ENCODE measurements at places on chromosomes 1 and 21.
A peak's percentile ranks its signal among the peaks of the same experiment; 100 is the strongest.

DNA sequence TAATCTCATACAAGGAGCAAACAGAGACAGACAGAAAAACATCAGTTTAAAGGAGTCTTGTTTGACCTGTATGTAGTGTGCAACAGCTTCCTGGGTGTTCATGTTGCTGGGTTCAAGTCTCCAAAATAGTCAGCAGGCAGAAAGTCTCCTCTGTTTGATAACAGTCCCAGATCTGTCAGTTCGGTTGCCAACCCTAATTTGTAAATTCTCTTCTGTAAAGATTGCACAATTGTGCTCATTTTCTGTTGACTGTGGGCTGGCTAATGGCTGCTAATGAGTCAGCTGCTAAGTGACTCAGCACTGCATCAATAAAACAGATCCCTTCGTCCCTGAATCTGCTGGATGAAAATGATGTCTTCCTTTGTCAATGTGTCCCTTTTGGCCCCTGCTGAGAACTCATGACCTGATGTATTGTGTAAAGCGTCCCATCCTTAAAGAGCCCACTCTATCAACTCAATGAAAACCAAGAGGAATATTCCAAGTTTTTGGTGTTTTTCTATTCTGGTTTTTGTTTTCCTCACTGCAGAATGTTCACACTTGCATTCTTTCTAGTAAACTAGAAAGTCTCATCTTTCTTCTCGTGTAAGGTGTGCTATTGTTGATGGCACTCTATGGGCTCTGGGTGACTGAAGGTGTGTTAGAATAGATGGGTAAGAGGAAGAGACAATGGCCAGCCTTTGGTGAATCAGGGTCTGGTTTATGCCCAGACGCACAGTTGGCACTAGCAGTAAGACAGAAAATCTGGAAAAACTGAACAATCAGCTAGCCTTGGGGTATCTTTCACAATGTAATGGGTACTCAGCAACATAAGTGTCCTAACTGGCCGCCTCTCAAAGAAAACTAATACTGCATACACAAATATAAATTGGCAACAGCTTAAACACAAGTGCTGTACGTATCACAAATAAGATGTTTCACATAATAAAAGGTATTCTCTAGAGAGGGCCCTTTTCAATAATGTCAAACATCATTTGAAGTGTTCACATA, 75.1 kb upstream of the SIPA1L2 start:
- no peak for DNase-seq

DNA sequence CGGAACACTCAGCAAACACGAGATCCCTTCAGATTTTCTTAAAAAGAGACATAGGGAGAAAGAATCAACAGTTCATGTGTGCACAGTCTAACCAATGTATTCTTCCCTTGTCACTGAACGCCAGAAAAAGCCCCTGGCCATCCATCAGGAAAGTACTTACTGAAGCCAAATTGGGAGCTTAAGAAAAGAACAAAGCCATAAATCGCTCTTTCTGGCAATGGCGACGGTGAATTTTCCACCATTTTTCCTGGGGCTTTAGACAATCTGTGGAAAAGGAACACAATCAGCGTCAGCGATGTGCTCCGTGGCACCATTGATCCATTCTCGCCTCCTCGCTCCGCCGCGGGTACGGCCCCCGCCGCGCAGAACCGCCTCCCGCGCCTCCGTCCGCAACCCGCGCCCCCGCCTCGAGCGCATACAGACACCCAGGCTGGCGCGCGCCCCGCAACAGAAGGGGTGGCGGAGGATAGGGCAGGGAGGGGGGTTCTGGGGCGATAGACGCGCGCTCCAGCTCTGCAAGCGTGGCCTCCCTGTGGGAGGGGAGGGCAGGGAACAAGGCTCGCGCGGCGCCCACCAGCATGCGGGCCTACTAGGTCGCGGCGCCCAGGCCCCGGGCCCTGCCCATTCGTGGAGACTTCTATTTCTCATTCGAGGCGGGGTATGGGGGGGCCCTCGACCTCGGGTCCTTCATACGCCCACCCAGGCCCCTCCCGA, 440 bp downstream of the PIGP start:
- peak; percentile 76 for DNase-seq

- DNase-seq = no peak
Observed at GRCh38 chr21:14273736-14274538, 58.0 kb downstream of the RBM11 start.

GRCh38 chr1:208174200-208174599, 70.0 kb downstream of the PLXNA2 start:
- no peak for DNase-seq

DNA sequence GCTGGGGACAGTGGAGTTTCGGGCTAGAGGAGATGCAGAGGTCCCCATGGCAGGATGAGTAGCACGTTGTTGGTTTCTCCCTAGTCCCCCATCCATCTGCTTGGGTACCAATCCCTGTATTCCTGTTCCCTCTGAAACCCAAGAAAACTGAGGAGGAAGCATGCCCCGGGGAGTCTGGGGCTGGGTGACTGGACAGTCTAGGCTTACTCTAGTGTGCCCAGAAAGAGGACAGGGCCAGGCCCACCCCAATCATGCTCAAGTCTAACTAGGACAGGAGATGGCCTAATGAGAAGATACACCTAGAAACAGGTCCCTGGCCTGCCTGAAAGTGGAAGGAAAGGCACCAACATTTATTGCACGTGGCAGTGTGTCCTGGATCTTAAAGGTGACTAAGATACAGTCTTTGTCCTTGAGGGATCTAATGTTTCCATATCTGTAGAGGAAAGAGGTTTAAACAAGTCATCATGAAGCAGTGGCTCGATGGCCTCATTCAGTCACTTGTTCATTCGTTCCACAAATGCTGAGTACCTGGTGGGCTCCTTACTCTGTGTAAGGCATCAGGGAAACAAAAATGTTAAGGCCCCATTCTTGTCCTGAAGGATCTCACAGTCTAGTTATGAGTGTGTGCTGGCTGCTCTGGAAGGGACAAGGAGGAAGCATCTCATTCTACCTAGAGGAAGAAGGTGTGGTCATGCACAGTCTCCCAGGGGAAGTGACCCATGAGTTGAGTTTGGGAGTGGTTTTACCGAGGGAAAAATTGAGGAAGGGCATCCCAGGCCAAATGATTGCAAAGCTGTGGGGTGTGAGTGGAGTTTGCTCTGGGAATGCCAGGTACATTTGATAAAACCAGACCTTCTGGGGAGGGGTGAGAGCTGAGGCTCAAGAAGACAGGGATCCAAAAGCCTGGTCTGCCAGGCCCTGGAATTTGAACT, 10.0 kb downstream of the CDK18 start:
- DNase-seq = no peak

DNA sequence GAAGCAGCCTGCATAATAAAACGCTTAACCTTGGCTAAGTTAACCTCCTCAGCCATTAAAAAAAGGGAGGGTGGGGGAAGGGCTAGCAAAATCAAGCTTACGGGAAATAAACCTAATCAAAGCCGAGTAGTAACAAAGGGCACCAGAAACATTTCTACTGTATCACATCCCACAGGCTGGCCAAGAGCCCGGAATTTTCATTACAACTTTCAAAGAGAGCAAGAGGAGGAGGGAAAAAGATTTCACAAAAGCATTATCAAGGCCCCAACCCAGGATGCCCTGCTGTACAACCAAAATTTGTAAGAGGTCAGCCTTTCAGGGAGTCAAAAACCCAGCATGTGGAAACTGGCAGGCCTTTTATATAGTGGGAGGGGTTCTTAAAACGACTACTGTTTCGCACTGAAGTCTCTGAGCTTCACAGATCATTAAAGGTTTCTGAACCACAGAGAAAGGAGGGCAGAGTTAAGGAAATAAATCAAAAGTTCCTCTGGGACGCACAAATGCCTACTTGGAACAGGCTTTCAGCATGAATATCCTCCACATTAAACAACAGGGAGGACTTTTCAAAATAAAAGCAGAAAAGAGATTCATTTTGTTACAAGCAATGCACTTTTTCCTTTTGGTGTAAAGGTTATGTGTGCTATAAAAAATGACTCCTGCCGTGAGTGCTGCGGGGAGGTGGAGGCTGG, 90.4 kb downstream of the SLC45A1 start:
- no peak for DNase-seq

DNA sequence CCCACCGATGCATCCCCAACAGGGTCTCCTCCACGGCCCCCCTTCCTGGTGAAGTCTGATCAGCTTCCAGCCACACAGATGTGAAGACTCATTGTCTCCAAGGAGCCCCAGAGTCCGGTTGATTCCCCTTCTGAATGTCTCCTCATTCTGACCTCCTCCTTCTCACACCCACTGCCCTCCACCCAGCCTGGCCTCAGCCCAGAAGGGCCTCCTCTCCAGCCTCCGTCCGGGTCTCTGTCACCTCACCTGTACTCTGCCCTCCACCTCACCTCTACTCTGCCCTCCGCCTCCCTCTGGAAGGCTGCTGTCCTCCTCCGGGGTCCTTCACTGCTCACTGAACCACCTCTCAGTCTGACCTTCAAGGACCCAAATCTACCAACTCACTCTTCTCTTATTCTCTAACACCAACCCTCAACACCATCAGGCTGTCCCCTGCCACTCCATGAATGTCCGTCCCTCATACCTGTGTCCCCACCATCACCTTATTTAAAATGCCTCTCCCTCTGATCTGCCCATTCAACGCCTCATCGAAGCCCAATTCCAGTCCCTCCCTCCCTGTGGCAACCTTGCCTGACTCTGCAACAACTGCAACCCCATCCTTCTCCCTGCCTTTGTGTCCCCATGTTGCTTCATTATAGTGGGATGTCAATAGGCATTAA, 201.2 kb downstream of the TOMM20 start:
- no peak for DNase-seq

GRCh38 chr1:17059391-17060305, 5.8 kb upstream of the SDHB start:
- no peak for DNase-seq

DNA sequence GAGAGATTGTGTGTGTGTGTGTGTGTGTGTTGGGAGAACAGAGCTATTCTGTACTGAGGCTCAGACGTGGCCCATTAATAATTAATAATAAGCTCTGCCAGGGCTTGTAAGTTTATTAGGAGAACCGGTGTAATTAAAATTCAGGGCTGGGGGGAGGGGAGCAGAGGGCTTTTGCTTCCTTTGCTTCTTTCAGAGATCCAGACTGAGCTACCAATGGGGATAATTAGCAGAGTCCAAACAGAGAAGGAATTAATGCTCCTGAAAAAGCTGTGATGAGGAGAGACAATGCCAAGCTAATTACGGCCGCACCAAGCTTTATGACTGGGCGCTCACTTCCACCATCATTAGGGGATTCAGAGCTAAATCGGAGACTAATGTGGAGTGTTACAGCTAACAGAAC, 4.5 kb downstream of the SYT6 start:
- DNase-seq = no peak

GRCh38 chr1:174491606-174492005, 43.8 kb downstream of the GPR52 start:
- no peak for DNase-seq

- DNase-seq = no peak
Observed at GRCh38 chr1:204932573-204932909, 61.9 kb downstream of the NFASC start.

- DNase-seq = no peak
Observed at GRCh38 chr1:111148376-111148881, 8.4 kb downstream of the CEPT1 start.

GRCh38 chr1:52037402-52037814, 3.8 kb upstream of the KTI12 start:
- DNase-seq = no peak

DNA sequence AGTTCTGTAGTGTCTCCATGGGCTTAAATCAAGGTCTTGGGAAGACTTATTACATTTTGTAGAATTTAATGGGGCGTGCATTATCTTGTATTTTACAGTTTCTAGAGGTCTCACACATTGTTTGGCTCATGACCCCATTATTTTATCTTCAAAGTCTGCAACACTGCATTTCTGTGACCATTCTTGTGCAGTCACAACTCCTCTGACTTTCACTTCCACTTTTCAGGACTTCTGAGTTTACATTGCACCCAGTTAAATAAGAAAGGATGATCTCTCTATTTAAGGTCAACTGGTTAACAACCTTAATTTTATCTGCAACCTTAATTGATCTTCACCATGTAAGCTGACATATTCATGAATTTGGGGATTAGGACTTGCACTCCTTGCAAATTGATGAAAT, 1186.6 kb downstream of the MRPL39 start:
- no peak for DNase-seq

Measured in activated gamma-delta T cell (primary cell).